HCT116 (cell line): ENCODE measurements at places on chromosomes 11 and 22. TPM values are rescaled to one million over a fixed set of nuclear protein-coding genes. Genes with fewer than 3 reads are reported as not detected.

CYB5R3 gene
- total RNA-seq, result 127 TPM

MPZL3 gene
- 8.7 TPM for total RNA-seq

SEPTIN5 gene
- 9.0 TPM for total RNA-seq

IL18 gene
- total RNA-seq, result 112 TPM

CALCA gene
- total RNA-seq, result not detected

HEPACAM gene
- not detected for total RNA-seq

OR5D18 gene
- not detected for total RNA-seq

DDI1 gene
- not detected for total RNA-seq

SH3BP1 gene
- total RNA-seq, result 48.4 TPM

MYEOV gene
- total RNA-seq, result 135 TPM

RTL10 gene
- 24.6 TPM for total RNA-seq

TIMP3 gene
- total RNA-seq, result 2.2 TPM

LYVE1 gene
- 0.34 TPM for total RNA-seq

DNA sequence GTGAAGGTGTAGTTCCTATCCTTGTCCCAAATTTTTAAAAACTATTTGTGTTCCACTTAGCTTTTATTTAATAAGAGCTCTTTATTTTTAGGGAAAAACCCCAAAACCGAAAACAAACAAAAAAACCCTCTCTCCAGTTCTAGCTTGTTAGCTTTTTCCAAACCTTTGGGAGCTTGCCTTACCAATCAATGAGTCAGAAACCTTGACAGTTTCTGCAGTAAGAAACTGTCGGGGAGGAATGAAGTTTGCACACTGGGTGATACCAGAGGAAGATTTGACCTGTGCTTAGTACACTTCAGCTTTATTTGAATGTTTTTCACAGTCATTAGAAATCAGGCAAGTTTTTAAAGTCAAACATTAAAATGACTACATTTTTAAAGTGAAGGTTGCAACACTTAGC, 105.0 kb downstream of the FAT3 start:
- no peak overlapping the region for H3K4me3 ChIP-seq
- no peaks in the 10 kb centered on the region for H3K27me3 ChIP-seq
- no peaks in the 10 kb centered on the region for H3K36me3 ChIP-seq
- H3K27ac ChIP-seq, result no peak overlapping the region
- no peak for DNase-seq

GRCh38 chr22:24995649-24996180, 43.2 kb downstream of the KIAA1671 start:
- peak overlapping the region; percentile 8 for H3K4me3 ChIP-seq
- H3K27me3 ChIP-seq, result no peaks in the 10 kb centered on the region
- no peak for DNase-seq
- H3K36me3 ChIP-seq, result no peaks in the 10 kb centered on the region

DNA sequence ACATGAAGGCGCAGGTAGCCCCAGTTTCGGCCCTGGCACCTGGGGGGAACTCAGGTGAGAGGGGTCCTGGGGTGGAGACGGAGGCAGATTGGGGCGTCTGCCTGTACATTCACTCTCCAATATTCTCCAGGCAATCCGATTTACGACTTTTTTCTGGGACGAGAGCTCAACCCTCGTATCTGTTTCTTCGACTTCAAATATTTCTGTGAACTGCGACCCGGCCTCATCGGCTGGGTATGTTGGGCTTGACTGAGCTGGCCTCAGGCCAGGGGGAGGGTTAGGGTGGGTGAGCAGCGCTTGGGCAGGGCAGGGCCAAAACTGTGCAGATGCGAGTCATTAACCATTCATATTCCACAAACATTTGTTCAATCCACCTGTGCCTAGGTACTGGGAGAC, 1.7 kb downstream of the TM7SF2 start:
- no peaks in the 10 kb centered on the region for H3K27me3 ChIP-seq
- DNase-seq, result no peak
- peaks cover 22% of the 10 kb centered on the region for H3K4me1 ChIP-seq

- no peak for DNase-seq
- H3K4me3 ChIP-seq, result no peak overlapping the region
- H3K27ac ChIP-seq, result no peak overlapping the region
- no peaks in the 10 kb centered on the region for H3K4me1 ChIP-seq
These were observed 20.4 kb downstream of the MRGPRX4 start for GRCh38 chr11:18193010-18193409.

DNA sequence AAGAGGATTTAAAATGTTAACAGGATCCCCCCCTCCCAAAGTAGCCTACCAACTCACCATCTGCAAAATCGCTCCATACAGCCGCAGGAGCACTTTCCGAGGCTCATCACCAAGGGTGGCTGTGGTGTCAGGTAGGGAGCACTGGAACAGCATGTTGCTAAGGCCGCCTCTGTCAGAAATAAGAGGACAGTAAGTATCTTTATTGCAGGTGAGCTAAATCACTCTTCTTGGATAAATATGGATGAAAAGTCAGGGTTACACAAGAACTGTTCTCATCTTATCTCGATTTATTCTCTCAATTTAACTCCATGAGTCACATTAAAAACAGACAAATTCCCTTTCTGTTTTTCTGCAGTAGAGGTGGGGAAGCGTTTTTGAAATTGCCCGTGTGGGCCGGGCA, 24.2 kb downstream of the CHKA start:
- peaks cover 17% of the 10 kb centered on the region; the same call in 1 of the 2 replicates for H3K4me1 ChIP-seq
- H3K4me3 ChIP-seq, result no peak overlapping the region
- H3K36me3 ChIP-seq, result no peaks in the 10 kb centered on the region
- H3K27me3 ChIP-seq, result no peaks in the 10 kb centered on the region
- DNase-seq, result no peak

GRCh38 chr11:62190011-62190410, at the start of gene SCGB1D1:
Gene SCGB1D1, plus strand, starts transcription at chr11:62190216. Its CDS starts 69 bp downstream, at chr11:62190285.
- peaks cover 52% of the 10 kb centered on the region for H3K27me3 ChIP-seq
- no peaks in the 10 kb centered on the region for H3K4me1 ChIP-seq
- H3K36me3 ChIP-seq, result no peaks in the 10 kb centered on the region
- DNase-seq, result no peak
- no peak within 1 kb of the TSS for H3K4me3 ChIP-seq

DNA sequence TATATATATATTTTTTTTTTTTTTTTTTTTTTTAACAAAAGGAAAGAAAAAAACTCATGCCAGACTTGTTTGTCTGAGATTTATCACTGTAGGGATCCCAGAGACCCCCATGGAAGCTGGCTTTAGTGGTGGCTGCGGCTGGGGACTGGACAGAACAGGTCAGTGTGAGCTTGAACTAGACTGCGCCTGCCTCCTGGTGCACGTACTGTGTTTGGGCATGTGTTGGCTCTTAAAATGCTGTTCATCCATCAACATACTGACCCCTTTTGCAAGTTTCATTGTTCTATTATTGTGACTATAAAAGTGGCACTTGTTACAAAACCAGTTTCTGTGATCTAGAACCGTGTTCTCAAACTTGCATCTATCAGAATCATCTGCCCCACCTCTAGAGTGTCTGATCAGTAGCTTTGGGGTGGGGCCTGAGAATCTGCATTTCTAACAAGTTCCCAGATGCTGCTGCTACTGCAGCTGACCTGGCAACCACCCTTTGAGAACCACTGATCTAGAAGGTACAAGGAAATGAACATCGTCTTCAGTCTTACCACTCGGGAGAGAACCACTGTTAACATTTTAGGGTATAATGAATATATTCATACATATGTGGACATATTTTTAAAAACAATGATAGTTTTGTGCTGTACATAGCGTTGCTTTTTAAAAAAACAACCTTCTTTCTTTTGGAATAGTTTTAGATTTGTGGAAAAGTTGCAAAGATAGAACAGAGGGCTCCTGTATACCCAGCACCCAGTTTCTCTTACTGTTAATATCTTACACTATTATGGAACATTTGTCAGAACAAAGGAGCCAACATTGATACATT, 54.0 kb downstream of the ZNRF3 start:
- no peak overlapping the region for H3K4me3 ChIP-seq
- no peaks in the 10 kb centered on the region for H3K36me3 ChIP-seq
- no peak overlapping the region for H3K27ac ChIP-seq
- no peaks in the 10 kb centered on the region for H3K27me3 ChIP-seq
- H3K4me1 ChIP-seq, result peaks cover 23% of the 10 kb centered on the region

DNA sequence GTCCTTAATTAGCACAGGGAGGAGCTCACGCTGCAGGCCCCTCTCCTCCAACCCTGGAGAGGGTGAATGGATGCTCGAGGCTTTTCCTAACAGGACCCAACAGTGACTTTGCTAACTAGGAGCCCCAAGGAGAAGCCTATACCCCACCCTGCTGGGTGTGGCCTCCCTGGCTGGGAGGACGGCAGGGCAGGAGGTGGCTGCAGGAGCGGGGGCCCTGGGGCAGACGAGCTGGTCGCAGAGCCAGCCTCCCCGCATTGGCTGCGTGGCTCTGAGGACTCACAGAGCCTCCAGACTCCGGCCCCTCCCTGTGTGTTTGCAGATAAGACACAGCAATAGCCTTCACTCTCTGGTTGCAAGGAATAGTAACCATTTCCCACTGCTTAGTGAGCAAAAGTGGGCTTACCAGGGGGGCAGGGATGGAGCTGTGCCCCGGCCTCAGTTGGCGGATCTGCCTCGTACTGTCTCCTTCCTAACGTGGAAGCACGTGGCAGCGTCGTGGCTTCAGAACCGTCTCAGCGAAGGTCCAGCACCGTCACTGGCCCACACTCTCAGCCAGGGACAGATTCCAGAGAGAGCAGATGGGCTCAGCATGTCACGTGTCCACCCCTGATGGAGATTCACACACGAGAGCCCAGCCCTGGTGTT, 1087.5 kb downstream of the BRD1 start:
- no peaks in the 10 kb centered on the region for H3K4me1 ChIP-seq
- H3K27ac ChIP-seq, result no peak overlapping the region
- no peaks in the 10 kb centered on the region for H3K27me3 ChIP-seq
- DNase-seq, result no peak
- no peaks in the 10 kb centered on the region for H3K36me3 ChIP-seq

GRCh38 chr22:28669387-28669786, 10.3 kb downstream of the TTC28 start:
- no peaks in the 10 kb centered on the region for H3K36me3 ChIP-seq
- H3K27me3 ChIP-seq, result no peaks in the 10 kb centered on the region
- no peak for DNase-seq
- H3K27ac ChIP-seq, result no peak overlapping the region
- H3K4me3 ChIP-seq, result no peak overlapping the region

DNA sequence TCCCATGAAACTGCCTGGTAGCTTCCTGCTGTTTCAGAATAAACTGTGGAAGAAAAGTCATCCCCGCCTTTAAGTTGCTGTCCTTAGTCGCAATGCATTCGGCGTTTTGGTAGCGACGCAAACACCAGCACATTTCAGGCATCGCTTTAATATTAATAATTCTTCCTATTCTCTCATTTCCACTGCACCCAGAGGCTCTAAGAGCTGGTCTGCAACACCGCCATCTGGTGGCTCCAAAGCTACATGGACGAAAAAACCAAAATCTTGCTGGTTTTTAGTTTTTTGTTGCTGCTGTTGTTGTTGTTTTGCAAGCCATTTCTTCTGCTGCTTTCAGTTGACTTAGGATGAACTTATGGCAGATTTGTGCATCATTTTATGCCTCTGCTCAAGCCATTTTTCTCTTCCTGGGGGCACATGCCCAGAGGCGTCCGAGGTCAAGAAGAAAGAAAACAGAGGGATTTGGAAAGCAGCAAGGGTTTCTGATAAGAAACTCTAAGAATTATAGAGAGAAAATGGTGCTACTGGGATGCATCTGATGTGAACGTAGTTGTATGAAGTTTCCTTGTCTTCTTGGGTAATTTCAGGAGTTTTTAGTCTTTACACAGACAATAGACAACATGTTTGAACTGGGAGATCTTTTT, 345.4 kb upstream of the KIRREL3 start:
- no peak overlapping the region for H3K4me3 ChIP-seq
- H3K4me1 ChIP-seq, result no peaks in the 10 kb centered on the region
- no peak overlapping the region for H3K27ac ChIP-seq
- H3K36me3 ChIP-seq, result no peaks in the 10 kb centered on the region
- no peaks in the 10 kb centered on the region for H3K27me3 ChIP-seq
- no peak for DNase-seq

GRCh38 chr11:7603031-7603781, 70.1 kb downstream of the CYB5R2 start:
- H3K27ac ChIP-seq, result no peak overlapping the region
- no peak overlapping the region for H3K4me3 ChIP-seq
- peaks cover 17% of the 10 kb centered on the region; the same call in 1 of the 2 replicates for H3K4me1 ChIP-seq
- DNase-seq, result no peak

- H3K27me3 ChIP-seq, result no peaks in the 10 kb centered on the region
- no peaks in the 10 kb centered on the region for H3K4me1 ChIP-seq
- no peak overlapping the region for H3K4me3 ChIP-seq
- peaks cover 8% of the 10 kb centered on the region; the same call in 1 of the 2 replicates for H3K36me3 ChIP-seq
These were observed 12.0 kb downstream of the NPAT start for GRCh38 chr11:108210441-108210840.

- DNase-seq, result peak; percentile 85
- H3K4me3 ChIP-seq, result peak overlapping the region; percentile 56
- no peaks in the 10 kb centered on the region for H3K27me3 ChIP-seq
These were observed 30.7 kb upstream of the USP47 start for GRCh38 chr11:11810764-11811726.

DNA sequence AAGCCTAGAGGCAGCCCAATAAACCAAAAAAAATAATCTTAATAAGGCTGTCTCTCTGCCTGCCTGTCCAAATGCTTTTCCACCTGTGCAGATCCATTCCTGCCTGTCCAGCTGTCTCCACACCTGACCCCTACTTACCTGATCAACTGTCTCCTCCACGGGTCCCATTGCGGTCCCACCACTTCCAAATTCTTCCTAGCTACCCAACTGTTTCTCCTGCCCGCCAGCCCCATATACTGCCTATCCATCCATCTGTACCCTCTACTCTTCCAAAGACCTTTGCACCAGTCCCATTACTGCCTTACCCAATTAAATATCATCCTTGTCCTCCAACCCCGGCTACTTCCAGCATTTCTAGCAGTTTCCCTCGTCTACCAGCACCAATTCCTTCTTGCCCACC, 39.4 kb upstream of the ANGPTL5 start:
- no peaks in the 10 kb centered on the region for H3K36me3 ChIP-seq
- H3K27ac ChIP-seq, result no peak overlapping the region
- H3K27me3 ChIP-seq, result no peaks in the 10 kb centered on the region
- DNase-seq, result no peak

- no peaks in the 10 kb centered on the region; the same call in 1 of the 2 replicates for H3K4me1 ChIP-seq
- no peaks in the 10 kb centered on the region for H3K27me3 ChIP-seq
- H3K4me3 ChIP-seq, result no peak overlapping the region
- no peak for DNase-seq
- no peak overlapping the region for H3K27ac ChIP-seq
- no peaks in the 10 kb centered on the region for H3K36me3 ChIP-seq
These were observed 32.8 kb downstream of the MYEOV start for GRCh38 chr11:69326622-69327219.

- H3K27ac ChIP-seq, result no peak overlapping the region
- H3K36me3 ChIP-seq, result no peaks in the 10 kb centered on the region
- DNase-seq, result no peak
- H3K27me3 ChIP-seq, result no peaks in the 10 kb centered on the region
- no peaks in the 10 kb centered on the region for H3K4me1 ChIP-seq
These were observed 24.4 kb downstream of the PLEKHB1 start for GRCh38 chr11:73670808-73671207.

GRCh38 chr11:2402106-2402505, 1.6 kb downstream of the TSSC4 start:
- H3K27me3 ChIP-seq, result no peaks in the 10 kb centered on the region
- peaks cover 7% of the 10 kb centered on the region; the same call in 1 of the 2 replicates for H3K36me3 ChIP-seq
- peaks cover 27% of the 10 kb centered on the region for H3K4me1 ChIP-seq
- DNase-seq, result no peak

DNA sequence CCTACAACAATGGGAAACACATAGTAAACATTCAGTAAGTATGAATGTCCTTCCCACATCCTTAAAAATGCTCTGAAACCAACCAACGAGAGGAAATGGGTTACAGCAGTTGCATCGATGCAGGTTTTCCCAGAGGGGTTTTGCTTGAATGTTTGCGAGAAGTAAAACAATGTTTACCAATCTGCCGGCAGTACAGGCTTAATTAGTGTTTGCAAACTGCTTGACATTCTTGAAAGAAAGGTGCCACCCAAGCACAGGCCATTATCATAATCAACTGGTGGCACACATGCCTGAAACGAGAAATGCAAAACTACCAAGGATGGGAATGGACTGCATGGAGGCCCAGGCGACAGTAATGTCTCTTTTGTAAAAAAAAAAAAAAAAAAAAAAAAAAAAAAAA, 27.1 kb upstream of the OPCML start:
- no peaks in the 10 kb centered on the region for H3K4me1 ChIP-seq
- DNase-seq, result no peak
- no peaks in the 10 kb centered on the region for H3K36me3 ChIP-seq
